Dorsolateral prefrontal cortex (tissue), 122 donors: ENCODE measurements at places on chromosomes 5 and 9. TPM values are rescaled to one million over a fixed set of nuclear protein-coding genes. Genes with fewer than 3 reads are reported as not detected.

Gene HTR4
- 10.6 TPM for total RNA-seq

Gene BAAT
- total RNA-seq: 1.6 TPM

Gene GABRA6
- 2.2 TPM for total RNA-seq

Gene NR4A3
- 4.5 TPM for total RNA-seq

Gene KIAA1191
- 162 TPM for total RNA-seq

Gene AGGF1
- total RNA-seq: 29.8 TPM

Gene TIGD6
- total RNA-seq: 3.7 TPM

Gene GAPT
- total RNA-seq: not detected

Gene NRARP
- 8.3 TPM for total RNA-seq

Gene NEUROG1
- total RNA-seq: not detected

Gene RLN2
- not detected for total RNA-seq

Gene SLF1
- total RNA-seq: 15.0 TPM

Gene AK8
- total RNA-seq: 8.2 TPM

Gene COL27A1
- total RNA-seq: 22.7 TPM

Gene ACSL6
- 180 TPM for total RNA-seq

Gene MZB1
- total RNA-seq: 0.35 TPM

Gene OR1Q1
- total RNA-seq: not detected

Gene NSUN2
- 34.8 TPM for total RNA-seq
